Stimulated activated CD8-positive, alpha-beta memory T cell treated with anti-CD3 and anti-CD28 coated beads, Interleukin-7, amount 100 ng/mL, for 24 hours (primary cell): ENCODE measurements at places on chromosomes 12 and 14.

DNA sequence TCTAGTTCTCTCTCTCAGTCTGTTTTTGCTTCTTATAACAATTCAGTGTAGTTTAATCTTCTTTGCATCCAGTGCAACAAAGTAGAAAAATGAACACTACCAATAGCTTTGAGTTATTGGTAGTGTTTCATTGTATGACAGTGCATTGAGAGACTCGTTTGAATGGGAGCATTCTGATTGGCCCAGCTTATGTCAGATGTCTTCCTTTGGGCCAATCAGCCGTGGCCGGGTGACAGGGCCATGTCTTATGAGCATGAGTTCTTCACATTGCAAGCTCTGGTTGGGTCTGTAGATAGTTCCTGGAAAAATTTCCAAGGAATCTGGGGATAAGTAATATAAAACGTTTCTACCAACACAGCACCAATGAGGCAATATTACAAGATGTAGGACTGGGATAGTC, 36.5 kb downstream of the GYS2 start:
- DNase-seq: no peak

DNA sequence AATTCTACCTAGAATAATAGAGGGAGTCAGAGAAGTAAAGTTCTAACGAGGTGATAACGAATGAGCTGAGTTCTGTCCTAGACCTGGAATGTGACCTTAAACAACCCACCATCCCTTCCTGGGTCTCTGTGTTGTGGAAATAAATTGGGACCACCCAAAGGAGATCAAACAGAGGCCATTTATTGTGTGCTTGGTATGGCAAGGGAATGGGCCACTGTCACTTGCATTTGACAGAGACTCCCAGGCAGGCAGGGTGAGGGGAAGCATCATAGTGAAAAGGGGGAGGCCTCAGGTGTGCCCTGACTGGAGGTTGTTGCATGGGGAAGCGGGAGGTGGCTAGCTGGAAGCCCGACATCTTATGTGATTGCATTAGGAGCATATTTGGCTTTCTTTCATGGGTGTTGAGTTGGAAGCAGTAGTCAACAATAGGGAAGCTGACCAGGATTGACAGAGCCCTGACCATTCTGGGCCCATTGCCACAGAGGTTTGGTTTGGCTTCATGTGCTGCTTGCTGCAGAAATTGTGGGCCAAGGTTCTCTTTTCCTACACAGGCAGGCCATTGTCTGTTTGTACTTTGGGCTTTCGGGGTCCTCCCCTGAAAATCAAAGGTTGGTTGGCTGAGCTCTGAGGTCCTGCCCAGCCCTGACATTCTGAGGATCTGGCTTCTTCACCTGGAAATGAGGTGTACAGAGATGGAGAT, 17.6 kb upstream of the FAM181A start:
- no peak for DNase-seq

DNA sequence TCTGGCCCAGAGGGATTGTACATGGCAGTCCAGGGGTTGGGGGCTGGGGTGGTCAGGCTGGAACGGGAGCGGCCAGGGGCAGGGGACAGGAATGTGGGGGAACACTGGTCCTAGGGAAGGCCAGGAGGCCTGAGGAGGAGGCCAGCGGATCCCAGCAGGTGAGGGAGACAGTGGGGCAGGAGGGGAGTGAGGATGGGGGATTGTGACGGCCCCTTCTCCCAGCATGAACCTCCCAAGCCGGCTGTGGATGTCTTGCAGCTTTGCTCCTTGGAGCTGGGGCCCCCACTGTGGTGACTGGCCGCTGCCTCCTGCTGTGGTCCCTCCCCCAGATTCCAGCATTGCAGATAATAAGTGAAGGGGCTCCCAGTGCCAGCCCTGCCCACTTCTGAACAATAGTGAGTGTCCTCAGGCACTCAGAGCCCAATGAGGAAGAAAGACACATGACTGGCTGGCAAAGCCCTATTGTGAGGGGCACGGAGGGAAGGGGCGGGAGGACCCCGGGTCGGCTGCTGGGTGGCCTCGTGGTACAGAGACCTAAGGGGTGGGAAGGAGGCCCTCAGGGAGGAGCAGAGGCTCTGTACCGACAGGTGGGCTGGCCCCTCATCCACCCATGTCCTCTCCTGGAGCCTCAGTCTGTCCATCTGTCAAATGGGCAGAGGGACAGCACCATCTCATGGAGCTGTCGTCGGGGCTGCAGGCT, 215.0 kb downstream of the KIF26A start:
- DNase-seq: no peak

GRCh38 chr12:4221258-4221620, 52.3 kb upstream of the CCND2 start:
- DNase-seq: no peak

- no peak for DNase-seq
Measured at GRCh38 chr12:561391-561705, 101.6 kb downstream of the B4GALNT3 start.

DNA sequence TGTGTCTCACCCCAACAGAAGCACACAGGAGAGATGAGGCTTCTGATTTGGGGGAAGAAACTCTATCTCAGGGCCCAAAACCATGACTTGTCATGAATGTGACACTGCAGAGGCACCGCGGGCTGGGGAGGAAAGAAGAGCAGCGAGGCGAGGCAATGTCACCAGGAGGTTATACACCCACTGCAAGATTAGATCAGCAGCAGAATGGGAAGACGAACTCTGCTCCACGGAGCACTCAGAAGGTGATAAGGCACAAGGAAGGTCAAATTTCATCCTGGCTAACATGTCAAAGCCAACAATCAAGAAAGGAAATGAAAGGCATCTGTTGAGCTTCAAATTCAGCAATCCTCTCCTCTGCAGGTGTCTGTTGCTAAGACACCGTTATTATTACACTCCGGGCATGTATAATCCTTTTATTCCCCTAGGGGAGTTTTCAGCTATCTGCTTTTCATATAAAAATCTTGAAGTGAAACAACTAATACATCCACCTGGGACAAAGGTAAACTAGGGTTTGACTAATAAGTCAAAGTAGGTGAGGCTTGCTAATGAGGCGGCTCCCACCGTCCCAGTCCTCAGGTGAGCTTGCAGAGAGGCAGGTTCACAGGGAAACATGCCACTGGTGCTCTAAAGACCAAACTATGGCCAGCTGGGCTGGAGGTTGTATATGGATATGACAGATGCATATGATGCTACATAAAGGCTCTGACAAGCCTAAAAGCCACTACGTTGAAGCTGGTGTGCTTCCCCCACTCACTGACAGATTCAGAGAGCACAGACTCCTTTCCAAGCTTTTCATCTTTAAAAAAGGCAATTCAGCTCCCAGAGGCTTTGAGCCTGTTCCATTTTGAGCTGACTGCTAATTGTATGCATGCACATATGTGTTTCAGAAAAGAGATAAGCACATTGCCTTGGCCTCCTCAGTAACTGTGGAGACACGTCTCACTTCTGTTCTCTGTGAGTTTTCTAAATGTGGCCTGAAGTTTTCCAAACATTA, 221.2 kb downstream of the NELL2 start:
- DNase-seq: no peak

DNA sequence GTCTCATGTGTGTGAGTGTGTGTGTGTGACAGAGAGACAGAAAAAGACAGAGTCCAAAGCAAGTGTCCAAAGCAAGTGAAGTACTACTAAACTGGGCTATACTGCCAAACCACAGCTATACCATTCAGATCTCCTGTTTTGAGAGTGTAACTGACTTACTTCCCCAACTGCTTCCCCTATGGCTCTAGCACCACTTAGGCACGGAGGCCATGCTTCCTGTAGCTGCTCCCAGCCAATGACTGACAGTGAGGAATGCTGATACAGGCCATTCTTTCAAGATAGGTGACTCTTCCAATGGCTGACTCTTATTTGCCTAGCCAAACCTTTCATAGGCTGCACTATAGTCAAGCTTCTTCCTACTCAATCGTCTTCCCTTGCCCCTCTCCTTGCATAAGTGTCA, 393.2 kb downstream of the BCAT1 start:
- DNase-seq: no peak

DNA sequence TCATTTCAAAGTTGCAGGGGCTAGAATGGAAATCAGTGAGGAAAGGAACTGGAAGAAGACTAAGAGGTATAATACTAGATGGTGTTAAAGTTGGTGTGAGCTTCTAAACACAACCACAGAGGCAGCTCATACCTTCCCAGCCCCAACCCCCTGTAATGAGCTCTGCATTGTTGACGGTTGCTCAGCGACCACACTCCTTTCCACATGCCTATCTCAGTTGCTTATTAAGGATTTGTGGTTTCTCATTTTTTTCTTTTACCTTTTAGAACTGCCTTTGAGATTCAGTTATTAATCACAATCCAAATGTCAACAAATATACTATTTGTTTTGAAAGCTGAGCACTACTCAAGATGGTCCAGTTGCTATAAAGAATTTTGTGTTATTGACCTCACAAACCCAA, 62.1 kb upstream of the KIF21A start:
- no peak for DNase-seq

- no peak for DNase-seq
Measured at GRCh38 chr14:51715250-51715649, 63.5 kb downstream of the FRMD6 start.

DNA sequence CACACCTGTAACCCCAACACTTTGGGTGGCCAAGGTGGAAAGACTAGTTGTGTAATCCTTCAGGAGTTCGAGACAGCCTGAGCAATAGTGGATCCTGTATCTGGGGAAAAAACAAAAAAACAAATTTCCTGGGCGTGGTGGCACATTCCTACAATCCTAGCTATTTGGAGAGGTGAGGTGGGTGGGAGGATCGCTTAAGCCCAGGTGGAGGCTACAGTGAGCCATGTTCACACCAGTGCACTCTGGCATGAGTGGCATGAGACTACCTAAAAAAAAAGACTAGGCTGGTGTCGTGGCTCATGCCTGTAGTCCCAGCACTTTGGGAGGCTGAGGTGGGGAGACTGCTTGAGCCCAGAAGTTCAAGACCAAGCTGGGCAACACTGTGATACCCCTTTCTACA, 17.2 kb downstream of the PTGES3 start:
- DNase-seq: no peak

DNA sequence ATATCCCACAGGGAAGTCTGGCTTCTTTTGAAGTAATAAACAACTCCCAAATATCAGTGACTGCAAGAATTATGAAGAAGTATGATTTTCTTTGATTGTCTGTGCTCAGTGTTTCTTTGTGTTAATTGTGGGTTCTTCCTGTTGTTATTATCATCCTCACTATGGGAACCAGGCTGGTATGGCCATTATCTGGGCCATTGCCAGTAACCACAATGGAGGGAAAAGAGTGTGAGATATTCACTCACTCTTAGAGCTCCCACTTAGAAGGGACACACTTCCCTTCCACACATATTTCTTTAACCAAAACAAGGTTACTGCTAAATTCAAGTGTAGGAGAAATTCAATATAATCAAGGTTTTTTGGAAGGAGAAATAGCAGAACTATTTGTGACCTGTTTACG, 503.7 kb downstream of the SLC6A15 start:
- no peak for DNase-seq
